ENCODE measurements at places on chromosomes 6 and 20.

DNA sequence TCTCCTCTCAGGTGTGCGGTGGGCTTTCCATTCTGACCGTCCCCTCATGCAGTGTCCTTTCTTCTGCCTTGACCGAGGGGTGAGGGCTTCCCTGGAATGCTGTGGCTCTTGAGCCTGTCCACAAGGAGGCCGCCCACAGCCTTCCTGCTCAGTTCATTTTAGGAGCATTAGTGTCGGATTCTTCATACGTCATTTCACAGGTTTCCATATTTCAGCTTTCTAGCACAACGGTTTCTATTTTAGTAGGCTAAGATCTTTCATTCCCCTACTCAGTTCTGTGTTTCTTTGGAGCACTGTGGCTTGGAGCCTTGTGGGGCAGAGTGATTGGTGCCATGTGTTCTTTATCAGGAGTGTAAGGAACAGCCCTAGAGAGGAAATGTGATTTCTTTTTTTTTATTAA lies 5.5 kb downstream of the PPP1R3G start:
- DNase-seq, result no peak

DNA sequence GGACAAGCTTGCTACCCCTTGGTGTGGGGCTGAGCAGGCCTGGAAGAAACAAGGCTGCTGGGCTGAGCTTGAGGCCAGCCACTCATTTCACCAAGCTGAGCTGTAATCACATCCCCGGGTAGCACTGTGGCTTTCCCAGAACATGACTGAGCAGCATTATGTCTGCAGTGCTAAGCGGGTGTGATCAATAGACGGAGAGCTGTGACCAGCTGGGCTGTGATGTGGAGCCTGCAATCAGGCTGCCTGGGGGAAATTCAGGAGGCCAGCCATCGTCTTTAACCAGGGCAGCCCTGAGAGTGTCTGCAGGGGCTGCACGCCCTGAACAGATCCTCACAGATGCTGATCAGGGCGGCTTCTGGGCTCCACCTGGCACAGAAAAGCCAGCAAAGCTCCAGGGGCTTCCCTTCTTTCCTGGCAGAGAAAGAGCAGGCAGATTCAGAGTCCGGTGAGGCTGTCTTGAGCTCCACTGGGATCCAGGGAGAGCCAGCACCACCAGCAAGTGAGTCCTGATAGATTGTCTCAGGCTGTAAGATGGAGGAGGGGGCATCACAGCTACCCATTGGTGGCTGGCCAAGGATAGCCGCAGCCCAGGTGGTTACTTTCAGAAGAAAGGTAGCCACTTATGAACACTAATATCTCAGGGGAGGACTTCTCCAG lies 165.9 kb downstream of the NRN1 start:
- DNase-seq, result no peak

GRCh38 chr6:21381331-21381963 lies 212.1 kb upstream of the SOX4 start:
- no peak for DNase-seq

DNA sequence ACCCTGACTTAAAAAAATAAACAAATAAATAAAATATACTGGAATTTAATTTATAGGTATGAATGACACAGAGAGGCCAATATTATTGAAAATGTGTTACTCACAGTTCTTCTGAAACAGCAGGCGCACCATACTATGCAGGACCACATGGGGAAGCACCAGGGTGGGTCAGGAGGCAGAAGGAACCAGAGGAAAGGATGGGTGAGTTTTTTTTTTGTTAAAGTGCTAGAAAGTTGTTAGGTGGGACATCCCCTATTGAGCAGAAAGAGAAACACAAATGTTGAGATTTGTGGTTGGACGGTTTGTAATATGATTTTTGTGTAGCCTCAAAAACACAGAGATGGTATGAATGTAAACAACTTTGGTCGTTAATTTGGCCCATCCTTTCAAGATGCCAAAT lies 26.0 kb downstream of the PTPRA start:
- DNase-seq, result no peak

GRCh38 chr6:75081921-75082320 lies 123.9 kb downstream of the COL12A1 start:
- DNase-seq, result no peak

DNA sequence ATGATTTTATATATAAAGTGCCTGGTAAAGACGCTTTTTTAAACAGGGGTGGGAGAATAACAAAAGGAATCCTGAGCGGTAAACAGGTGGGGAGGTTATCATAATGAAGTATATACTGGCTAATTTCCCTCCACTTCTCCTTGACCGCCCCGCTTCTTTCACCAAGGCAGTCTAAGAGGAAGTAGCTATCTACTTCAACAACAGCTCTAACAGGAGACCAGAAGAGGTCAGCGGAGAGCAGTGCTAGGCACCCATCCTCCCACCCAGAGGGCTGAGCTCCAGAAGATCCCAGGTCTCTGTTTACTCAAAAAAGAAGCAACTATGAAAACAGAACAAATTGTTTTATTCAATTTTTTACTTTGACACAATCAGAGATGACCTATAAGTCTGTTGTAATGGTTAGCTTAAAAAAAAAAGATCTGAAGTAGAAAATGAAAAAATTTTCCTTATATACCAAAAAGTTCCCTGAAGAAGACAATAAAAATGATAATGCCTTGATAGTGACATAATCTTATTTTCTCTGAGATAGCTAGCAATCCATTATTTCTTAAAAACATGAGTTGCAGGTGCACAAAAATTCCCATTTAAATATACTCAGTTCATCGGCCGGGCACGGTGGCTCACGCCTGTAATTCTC lies 141.1 kb downstream of the PDSS2 start:
- DNase-seq, result no peak

DNA sequence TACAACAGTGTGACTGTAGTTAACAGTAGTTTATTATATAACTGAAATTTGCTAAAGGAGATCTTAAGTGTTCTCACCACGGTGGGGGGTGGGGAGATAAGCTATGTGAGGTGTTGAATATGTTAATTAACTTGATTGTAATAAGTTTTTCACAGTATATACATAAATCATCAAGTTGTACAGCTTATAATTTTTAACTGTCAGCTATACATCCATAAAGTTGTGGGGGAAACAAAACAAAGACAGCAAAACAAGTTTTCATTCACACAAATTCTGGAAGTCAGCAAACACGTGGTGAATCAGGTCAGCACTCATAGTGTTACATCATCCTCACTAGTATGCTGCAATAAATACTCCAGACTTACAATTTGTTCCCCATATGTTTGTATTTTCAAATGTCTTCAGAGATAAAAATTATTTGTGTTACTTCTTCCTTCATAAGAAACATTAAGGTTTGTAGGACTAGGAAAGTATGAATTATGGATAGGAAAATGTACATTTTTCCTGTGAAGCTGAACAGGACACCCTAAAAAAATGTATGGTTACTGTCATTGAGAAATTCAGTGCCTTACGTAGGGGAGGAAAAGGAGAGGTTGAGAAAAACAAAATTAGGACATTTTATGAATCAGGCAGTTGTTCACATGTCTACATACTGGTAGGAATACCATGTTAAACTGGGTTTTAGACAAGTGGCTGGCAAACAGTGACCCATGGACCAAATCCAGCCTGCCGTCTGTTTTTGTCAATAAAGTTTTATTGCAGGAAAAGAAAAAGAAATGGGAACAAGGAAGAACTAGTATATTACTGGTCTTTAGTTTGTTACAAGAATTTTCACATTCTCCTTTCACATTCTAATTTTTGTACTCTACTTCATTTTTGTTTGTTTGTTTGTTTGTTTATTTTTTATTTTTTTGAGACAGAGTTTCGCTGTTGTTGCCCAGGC lies 6.0 kb downstream of the SUMO4 start:
- no peak for DNase-seq

DNA sequence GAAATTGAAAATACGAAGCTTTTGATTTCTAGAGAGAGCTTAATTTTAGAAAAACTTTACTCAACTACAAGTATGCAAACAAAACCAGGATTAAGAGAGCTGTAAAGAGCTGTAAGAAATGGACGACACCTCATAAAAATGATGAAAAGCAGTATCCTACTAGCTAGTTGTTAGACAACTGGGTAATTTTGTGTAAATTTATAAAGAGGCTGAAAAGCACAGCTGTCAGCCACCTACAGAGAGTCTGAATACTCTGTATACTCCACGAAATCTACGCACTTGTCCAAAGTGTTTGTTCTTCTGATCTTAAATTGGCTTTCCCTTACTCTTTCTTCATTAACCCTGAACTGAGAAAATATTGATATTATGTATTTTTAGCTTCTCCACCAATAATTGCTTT lies 808.4 kb upstream of the EPHA7 start:
- no peak for DNase-seq

DNA sequence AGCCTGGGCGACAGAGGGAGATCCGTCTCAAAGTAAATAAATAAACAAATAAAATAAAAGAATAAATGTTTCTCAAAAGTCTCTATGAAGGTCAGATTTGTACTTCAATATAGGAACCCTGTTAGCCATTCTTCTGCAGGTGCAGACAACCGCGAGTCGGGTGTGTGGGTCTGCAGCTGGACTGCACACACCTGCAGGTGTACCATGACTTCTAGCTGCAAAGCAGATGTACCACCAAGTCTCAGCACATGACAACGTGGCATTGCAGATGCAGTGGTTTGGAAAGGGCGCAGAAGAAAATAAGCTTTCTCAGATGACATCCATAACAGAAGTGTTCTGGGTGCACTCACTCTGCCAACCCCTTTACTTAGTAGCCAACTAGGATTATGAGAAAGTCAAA lies 239.7 kb downstream of the ATXN1 start:
- DNase-seq, result no peak

GRCh38 chr6:67630146-67630545 lies 1004.9 kb upstream of the ADGRB3 start:
- DNase-seq, result no peak

DNA sequence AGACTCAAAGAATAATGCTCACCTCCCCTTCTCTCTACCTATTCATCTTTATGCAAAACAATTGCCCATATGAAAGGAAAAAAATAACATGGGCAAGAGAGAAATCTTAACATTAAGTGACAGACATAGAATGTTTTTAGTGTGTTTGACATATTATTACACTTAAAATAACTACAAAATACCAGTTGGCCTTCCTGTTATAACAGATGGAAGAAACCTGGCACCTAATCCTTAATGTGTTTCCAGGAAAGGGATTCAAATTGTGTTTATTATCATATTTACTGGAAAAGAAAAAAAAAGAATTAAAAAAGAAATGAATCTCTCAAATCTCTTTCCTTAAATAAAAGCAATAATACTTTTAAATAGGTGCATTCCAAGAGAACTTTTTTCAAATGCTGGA lies 158.6 kb downstream of the LAMP5 start:
- no peak for DNase-seq

DNA sequence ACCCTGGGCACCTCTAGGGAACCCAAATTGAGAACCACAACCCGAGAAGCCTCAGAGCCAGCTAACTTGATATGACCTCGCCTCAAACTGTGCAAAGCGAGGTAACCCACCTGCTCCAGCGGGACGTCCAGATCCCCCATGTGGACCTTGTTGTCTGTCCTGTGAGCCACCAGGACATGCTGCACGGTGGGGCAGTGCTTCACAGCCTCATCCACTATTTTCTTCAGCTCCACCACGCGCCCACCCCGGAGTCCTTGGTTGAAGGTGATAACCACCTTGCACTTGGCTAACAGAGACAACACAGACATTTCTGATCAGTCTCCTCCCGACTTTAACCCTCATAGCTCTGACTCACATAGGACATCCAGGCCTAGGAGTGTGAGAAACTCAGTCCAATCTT lies 30.8 kb upstream of the APMAP start:
- DNase-seq, result no peak
